ENCODE measurements at places on chromosomes 2 and 18.

DNA sequence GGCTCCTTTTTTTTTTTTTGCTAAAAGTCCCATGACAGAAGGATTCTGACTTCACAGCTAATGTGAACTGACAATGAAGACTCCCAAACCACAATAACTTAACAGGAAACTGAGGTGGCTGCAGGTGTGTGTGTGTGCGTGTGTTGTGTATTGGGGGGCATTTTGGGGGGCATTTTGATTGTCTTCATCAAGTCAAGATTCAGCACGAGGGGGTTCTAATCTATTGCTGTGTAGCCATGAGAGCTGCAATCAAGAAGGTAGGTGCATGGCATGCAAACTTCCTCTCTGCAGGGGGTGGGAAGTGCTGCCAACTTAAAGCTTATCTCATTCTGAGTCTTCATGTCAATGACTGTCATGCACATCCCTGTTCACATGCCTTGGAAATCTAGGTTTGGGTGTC, 25.2 kb downstream of the SPRED2 start:
- no peak for DNase-seq

- no peak for DNase-seq
Measured at GRCh38 chr2:121088251-121089165, 196.5 kb downstream of the TFCP2L1 start.

DNA sequence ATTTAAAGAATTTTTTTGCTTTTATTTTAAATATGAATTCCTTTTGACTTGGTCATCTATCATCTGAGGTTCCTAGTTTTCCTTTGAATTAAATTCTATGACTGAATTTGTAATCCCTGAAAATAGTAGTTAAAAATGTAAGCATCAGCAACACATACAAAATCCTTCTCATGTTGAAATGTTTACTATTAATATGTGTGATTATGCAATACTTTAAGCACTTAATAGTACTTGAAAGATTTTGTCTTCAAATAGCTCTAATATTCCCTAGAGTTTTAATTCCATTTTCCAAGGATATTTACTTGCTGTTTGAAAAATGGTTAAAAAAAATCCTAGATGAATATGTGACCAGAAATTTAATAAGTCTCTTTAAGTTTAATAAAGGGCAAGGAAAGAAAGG, 26.6 kb upstream of the SPATS2L start:
- DNase-seq, result no peak

DNA sequence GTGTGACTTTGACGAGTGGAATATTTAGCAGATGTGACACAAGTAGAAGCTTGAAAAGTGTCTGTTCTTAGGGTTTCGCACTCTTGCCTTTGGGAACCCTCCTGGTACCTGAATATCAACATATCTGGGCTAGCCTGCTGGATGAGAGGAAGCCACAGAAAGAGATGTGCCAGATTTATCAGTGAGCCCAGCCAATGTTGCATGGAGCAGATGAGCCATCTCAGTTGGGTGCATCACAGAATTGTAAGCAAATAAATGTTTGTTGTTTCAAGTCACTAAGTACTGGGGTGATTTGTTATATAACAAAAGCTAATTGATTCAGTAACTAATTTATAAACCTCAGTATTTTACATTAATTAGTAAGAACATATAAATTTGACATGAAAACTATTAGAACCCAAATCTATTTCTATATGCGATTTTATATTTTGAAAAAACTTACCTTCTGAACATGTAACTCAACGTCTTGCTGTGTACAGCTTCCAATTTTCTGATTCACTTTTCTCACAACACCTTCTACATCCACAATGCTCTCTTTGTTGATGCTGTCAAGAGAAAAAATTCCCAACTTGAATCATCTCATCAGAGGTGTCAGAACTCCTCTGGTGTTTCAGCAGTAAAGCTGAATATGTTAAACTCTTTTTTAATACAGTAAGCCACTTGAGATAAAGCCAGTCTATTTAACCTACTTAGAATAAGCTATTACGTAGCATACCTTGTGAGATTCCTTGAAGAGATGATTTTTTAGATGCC, 42.3 kb downstream of the DARS1 start:
- DNase-seq, result no peak

DNA sequence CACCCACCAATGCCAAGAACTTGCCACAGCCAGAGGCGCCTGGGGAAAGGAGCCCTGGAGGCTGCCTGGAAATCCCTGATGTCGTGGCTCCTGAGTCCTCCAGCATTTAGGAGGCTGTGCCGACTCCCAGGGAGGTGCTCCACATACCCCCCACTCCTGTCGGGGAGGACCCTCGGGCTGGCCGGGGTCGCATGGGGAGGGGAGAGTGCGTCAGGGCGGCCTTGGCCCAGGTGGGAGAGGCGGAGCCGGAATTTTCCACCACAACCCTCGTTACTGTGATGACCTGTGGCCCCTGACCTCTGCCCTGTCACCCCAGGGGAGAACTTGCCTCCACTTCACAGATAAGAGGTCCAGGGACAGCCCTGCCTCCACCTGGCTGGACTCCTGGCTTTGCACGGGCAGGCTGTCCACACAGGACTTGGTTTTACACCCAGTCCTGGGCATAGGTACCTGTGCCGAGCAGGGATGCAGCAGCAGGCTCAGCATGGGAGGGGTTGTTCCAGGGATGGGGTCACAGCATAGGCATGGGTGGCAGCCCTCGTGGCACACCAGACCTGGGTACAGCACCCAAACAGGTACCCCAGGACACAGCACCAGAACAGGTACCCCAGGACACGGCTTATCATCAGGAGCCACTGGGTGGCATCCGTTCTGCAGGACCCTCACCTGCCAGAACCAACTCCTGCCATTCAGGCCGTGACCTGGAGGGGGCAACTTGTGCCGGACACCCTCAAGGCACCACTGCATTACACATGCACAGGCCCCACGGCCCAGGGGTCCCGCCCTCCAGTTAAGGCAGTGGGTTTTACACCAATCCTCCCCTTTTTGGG, 12.3 kb upstream of the AGXT start:
- DNase-seq, result no peak

DNA sequence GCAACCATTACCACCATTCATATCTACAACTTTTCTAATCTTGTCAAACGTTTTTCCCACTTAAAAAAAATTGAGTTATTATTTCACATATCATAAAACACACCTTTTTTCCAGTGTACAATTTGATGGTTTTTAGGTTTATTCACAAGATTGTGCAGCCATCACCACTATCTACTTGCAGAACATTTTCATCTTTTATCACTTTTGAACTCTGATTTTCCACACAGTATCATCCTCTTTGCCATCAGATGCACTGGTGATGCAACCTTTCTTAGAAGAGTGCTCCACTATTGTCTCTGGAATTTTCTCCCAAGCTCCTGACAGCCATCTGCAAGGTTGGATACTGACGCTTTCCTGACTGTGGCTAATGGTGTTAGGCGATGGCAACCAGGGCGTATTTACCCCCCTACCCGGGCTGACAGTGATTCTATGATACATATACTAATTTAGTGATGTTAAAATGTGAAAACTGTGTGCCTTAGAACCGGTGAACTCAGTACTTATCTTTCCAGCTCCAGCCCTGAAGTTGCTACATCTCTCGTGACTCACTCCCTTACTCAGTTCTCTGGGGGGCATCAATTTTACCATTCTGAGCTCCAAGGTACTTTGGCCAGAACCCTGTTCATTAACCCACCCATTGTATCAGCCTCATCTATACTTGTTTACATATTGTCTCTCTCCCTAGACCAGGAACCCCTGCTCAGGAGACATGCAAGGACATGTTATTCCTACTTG, 105.4 kb upstream of the SPRED2 start:
- DNase-seq, result no peak

DNA sequence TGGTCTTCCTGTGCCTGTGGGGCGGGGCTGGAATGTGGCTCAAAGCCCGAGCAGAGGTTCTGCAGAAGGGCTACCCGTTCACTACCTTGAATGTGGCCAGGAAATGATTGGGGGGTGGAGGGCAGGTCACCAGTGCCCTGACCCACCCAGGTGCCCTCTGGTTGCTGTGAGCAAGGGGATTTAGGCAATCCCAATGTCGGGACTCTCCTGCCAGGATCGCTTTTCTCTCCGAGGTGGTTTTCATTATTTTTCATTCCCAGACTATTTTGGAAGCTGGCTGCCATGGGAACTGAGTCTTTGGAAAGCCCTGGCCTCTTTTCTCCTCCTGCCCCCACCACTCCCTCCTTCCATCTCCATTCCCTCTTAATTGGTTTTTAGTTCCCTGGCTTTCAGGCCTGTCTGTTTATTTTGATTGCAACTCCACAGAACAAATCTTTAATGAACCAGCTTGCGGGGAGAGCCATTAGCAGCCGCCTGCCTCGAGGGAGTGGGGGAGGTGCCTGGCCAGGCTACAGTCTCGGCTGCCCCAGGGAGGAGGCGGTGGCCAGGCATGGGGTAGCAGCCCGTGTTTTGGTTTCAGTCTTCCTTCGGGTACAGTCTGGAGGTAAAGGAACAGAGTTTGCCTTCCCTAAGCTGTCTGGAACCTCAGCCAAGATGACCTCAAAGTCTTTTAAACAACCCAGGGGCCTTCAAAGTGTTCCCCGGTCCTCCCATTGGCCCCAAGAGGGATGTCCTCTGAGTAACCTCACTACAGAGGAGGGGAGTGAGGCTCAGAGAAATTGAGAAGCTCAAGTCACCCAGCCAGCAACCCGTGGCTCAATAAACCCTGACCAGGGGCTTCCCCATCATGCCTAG, 114.4 kb upstream of the HAAO start:
- DNase-seq, result no peak

- no peak for DNase-seq
Measured at GRCh38 chr18:38980420-38980819, 1414.8 kb upstream of the CELF4 start.

GRCh38 chr2:85753525-85754312, at the start of gene ATOH8:
Gene ATOH8, plus strand, starts transcription at chr2:85753991. Its CDS starts 199 bp downstream, at chr2:85754190.
- DNase-seq, result no peak

GRCh38 chr2:232883116-232883721, 13.2 kb downstream of the SNORC start:
- DNase-seq, result no peak

GRCh38 chr2:1130922-1131321, 180.3 kb downstream of the SNTG2 start:
- DNase-seq, result no peak

GRCh38 chr2:240452462-240453256, 17.2 kb downstream of the GPC1 start:
- no peak for DNase-seq

DNA sequence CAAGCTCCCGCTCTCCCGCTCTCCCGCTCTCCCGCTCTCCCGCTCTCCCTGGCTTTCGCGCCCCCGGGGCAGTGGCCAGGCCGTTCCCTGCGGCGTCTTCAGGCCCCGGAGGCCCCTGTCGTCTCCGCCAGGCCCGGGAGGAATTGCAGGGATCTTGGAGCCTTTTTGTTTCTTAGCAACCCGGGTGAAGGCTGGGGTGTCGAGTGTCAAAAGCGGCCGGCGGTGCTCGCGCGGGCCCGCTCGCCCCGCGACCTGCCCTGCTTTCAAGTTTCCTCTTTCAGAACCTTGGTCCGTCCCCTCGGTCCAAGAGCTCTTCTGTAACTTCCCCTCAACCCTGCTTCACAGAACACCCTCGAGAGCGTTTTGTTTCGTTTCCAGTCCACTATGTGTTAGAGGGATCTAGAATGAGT, 1.4 kb downstream of the RNF138 start:
- no peak for DNase-seq

- DNase-seq, result no peak
Measured at GRCh38 chr2:107804608-107805498, 21.8 kb upstream of the RGPD4 start.

DNA sequence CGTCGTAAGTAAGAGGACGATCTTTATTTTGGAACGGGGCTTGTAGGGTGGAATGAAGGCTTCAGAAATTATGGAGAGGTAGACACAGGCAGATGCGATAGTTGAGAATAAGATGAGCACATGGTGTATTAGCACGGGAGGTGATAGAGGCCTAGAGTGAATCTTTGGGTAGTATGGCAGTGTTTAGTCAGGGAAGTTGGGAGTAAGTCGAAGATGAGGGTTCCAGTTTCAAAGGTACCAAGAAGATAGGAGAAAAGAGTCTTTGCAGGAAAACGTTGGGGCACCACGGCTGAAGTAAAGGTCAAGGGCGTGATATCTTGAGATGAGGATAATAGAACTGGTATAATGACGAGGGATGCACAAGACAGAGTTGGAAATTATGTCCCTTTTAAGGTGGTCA, 654 bp downstream of the PIK3C3 start:
- DNase-seq, result no peak

DNA sequence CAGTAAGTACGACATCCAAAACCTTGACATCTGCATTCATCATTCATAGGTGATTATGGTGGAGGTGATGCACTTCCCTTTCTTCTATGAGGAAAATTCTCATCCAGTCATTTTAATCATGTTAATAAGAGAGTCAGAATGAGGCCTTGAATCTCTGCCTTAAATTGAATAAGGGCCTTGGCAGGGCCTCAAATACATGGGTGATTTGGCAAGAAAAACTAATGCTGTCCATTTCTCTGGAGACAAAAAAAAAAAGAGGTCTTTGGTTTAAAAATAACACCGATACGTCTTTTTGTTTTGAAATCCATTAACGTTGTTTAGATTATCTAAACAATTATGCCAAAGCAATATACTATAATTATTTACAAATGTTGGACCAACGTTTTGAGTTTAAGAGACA, 8.1 kb downstream of the COLEC12 start:
- DNase-seq, result no peak

DNA sequence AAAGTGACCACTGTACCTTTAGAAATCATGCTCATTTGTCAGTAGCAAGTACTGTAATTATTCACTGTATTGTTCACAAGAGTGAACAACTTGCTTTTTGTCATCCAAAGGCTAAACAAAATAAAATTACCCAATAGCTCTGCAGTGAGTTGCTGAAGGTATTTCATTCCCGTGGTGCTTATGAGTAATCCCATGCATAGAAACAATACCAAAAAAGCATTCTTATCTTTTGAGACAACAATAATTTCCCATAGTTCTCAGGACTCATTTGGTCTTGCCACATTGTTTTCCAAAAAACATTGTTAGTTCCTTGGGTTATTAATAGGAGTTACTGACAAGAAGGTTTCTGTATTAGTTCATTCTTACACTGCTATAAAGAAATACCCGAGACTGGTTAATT, 503.2 kb upstream of the FAM98A start:
- DNase-seq, result no peak

GRCh38 chr2:239905306-239905705, 119.8 kb downstream of the NDUFA10 start:
- DNase-seq, result no peak

GRCh38 chr2:211756266-211756665, 782.3 kb downstream of the ERBB4 start:
- DNase-seq, result no peak

GRCh38 chr2:235462415-235462790, 31.4 kb upstream of the AGAP1 start:
- no peak for DNase-seq

DNA sequence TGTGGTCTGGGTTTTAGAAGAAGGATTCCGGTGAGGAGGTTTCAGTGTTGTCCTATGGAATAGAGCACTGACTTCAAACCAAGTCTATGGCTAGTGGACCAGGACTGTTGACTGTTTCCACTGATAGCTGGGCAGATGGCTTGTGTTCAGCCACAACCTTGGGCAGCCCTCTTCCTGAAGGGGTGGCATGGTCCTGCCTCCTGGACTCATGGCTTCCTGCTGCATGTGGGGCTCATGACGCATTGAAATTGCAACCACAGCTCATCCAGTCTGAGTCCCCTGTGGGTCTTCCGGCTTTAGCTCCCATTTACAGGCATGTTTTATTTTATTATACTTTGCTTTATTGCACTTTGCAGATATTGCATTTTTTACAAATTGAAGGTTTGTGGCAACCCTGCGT, 105.0 kb downstream of the B3GNT2 start:
- DNase-seq, result no peak
